ENCODE measurements at places on chromosomes 4 and X.

GRCh38 chrX:22313766-22314165, 41.1 kb downstream of the CBLL2 start:
- no peak for DNase-seq

DNA sequence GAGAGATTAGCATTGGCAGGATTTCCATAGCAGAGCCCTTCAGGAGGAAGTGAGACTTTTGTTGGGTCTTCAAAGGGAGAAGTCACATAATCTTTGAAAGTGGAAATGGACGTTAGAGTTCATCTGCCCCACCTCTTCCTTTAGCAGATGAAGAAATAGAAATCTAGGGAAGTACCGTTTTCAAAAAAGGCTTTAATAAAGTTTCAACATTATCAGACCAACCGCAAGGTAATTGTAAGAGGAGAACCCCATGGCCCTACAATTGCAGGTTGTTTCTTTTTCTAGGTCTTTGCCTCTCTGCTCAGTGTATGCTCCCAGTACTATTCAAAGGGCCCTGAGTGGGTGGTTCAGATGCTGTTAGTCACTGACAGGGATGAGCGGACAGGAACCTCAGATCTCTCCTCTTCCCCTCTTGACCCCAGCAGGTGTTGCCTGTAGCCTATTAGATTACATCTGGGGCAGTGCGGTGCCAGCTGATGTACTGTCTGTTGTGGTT, 48.6 kb upstream of the AP1S2 start:
- DNase-seq: no peak

DNA sequence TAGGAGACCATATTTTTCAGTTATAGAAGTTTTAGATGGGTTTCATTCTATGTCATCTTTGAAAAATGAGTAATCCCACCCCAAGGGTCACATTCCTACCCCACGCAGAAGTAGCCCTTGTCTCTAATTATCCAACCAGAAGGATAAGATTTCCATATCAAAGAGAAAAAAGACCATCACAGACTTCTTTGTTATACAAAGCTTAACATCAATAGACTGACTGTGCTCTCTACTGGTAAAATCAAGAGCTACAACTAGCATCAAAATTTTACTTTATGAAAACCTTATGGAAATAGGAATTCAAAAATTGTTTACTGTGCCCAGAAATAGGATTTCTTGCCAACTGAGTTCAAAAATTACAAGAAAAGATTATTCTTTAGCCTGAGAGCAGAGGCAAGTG, 24.9 kb downstream of the TNMD start:
- no peak for DNase-seq

- no peak for DNase-seq
These were observed 6.0 kb downstream of the GRIA3 start for GRCh38 chrX:123190096-123190495.

- DNase-seq: no peak
These were observed 19.5 kb downstream of the SMAD1 start for GRCh38 chr4:145501051-145501660.

GRCh38 chr4:89447543-89447942, 139.9 kb upstream of the GPRIN3 start:
- DNase-seq: no peak

- peak; percentile 91 for DNase-seq
These were observed 15.1 kb upstream of the NKX3-2 start for GRCh38 chr4:13559413-13559812.

GRCh38 chrX:36974911-36975310, 33.3 kb upstream of the FAM47C start:
- DNase-seq: no peak

- no peak for DNase-seq
These were observed 520.7 kb upstream of the AADAT start for GRCh38 chr4:170610434-170610833.

GRCh38 chr4:2689825-2690700, 66.1 kb downstream of the TNIP2 start:
- peak; percentile 27 for DNase-seq

DNA sequence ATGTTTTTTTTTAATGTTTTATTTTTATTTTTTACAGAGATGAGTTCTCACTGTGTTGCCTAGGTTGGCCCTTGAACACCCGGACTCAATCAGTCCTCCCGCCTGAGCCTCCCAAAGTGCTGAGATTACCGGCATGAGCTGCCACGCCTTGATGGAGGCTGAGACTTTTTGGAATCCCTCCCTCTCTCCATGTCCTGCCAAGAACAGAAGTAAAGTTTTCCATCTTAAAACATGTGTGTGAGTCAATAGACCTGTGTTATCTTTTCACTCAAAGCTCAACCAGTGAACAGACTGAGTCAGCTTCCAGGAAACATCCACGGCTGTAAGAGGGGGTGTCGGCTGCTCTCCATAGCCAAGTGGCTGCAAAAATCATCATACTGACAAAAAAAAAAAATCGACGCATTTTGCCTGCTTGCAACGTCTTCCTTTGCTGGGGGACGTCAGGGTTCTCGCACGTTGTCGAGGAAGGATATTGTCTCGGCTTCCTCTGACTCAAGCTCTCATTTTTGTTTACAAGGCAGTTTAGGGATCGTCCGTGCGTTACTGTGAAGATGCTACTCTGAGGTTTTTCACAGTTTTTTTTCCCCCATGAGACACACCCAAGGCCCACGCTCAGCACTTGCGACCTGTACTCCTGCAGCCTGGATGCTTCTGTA, 10.0 kb upstream of the ASMTL start:
- DNase-seq: peak; percentile 81
